ENCODE measurements at places on chromosomes 5 and 9.
A peak's percentile ranks its signal among the peaks of the same experiment; 100 is the strongest.

DNA sequence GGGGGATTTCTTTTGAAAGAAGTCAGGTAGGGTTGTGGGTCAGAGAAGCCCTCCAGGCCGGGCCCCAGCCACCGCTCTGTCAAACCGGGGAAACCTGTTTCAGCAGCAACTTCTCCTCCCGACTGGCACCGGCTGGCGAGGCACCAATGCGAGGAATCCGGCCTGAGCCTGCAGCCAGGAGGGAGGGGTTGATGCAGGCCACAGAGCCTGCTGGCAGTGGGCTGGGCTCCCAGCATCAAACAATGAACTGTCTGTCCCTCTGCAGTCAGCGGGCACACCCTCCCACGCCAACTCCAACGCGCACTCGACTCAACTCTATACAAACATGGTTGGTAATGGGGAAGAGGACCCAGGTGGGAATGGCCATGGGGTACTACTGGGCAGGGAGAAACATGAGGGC, 12.1 kb downstream of the PCDH1 start:
- DNase-seq = peak; percentile 59

GRCh38 chr5:137621861-137622823, 113.7 kb downstream of the KLHL3 start:
- DNase-seq = no peak

DNA sequence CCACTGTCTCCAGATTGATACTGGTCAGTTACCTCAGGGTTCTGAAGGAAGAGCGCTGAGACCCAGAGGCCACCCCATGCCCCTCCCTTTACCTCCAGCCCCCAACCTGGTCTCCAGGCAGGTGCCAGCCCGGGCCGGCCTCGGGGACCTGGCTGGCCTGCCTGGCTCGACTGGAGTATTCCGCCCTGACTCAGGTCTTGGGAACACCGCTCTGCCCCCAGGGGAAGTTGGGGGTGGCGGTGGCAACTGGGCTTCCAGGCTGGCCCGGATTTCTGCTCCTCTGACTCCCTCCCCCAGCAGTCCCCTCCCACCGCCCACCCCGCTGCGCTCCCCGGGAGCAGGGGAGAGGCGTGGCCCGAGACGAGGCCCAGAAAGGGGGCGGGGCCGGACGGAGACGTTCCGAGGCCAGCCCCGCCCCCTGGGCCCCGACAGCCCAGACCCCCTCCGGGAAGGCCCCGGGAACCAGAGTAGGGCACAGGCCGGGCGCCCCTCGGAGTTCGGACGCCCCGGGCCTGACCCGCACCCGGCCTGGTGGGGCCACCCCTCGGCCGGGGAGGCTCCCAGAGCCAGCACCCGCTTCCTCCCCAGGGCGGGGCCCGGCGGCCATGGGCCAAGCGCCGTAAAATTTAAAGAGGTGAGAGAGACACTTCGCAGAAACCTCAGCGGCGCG, 82.5 kb upstream of the ZBTB43 start:
- DNase-seq = no peak

GRCh38 chr5:35237580-35238376, 7.5 kb upstream of the PRLR start:
- DNase-seq = peak; percentile 86

DNA sequence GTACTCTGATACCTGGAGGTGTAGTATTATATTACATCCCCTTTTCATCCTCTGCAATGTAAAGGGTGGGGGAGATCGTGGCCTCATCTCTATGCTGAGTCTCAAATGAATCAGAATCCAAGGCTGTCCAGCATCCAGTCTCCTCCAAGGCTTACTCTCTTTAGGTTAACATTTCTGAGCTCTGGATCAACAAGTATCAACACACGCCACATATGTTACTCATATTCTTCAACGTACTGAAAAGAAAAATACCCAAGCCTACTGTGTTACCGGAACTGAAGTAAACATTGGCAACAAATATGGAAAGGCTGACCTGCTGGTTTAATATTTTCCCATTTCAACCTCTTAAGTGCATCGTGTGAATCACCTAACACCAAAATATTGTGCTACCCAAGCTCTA, 241.8 kb downstream of the GAS1 start:
- no peak for DNase-seq

- no peak for DNase-seq
Observed at GRCh38 chr9:73845539-73845938, 651.6 kb upstream of the RORB start.

- no peak for DNase-seq
Observed at GRCh38 chr9:78294290-78295176, 2.4 kb upstream of the PSAT1 start.

DNA sequence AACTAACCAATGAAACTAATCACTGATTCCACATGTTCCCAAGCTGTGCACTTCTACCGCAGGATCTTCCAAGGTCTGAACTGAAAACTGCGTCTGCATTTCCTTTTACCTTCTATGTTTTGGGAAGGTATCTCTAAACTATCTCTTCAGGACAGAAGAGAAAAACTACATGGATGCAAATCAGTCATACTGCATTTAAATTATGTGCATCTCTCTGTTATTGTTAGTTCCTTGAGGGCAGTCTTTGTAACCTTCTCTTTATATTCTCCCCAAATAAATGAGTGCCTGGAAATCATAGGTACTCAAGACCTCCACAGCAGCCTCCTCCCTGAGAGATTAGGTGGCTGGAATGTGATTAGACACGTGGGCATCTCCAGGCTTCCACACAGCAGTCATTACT, 17.1 kb downstream of the MTX3 start:
- no peak for DNase-seq

- DNase-seq = no peak
Observed at GRCh38 chr9:120899490-120900068, 22.6 kb upstream of the PHF19 start.

GRCh38 chr5:130141659-130142320, 237.5 kb downstream of the CHSY3 start:
- DNase-seq = no peak

DNA sequence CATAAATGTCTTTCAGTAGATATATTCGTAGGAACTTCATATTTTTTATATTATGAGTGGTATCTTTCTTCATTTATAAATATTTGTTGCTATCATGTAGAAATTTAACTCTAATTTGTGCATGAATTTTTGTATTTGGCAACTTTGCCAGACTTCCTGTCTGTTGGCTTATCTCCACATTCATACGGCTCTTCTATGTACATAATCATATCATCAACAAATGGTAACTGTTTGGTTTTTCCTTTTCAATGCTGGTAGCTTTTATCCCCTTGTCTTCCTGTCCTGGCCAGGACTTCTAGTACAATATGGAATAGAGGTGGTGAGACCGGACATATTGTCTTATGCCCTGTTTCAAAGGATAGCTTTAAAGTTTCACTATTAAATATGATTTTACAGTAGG, 132.3 kb upstream of the COL5A1 start:
- no peak for DNase-seq

DNA sequence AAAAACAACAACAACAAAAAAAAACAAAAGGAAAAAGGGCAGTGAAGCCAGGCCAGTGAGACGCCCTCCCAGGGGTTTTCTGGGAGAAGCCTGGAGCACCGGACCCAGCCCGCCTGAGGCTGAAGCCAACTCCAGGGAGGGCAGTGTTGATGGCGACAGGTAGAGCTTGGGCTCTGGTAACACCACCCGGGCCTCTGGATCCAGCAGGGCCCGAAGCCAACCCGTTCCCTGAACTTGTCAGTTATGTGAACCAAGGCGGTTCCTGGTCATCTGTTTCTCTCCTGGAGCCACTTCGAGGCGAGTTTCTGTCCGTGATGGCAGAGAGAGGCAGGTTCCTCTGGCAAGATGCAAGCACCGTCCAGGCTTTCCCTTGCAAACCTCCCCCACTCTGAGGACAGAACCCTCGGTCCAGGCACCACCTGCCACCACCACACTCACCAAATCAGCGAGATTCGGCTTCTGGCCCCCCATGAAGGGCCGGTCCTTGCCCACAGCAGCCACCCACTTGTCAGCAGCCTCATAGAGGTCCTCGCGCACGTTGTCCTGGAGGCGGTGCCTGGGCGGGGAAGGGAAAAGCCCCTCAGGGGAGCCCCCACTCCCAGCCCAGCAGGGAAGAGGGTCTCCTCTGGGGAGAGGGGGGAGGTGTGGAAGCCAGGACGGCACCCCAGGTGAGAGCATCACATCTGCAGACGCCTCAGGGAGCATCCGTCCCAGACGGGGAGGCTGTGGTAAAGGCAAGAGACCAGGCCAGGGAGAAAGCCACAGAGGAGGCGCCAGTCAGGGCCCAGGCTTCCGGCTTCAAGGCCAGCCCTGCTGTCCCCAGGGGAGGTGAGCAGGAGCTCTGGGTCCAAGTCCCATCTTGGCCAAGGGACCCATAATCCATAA, 5.4 kb downstream of the PTGES2 start:
- DNase-seq = no peak

DNA sequence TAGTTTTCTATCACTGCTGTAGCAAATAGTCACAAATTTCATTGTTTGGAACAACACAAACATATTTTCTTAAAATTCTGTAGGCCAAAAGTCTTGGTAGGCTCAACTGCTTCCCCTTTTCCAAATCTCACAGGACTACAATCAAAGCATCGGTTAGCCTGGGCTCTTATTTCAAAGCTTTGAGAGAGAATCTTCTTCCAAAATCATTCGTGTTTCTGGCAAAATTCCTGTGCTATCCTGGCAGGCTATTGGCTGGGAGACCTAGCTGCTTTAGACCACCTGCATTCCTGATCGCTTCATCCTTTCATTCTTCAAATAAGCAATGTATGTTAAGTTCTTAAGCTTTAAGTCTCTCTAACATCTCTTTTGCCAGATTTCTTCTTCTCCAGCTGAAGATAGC, 629.8 kb upstream of the CDH18 start:
- DNase-seq = no peak

GRCh38 chr5:149935431-149935901, 9.1 kb downstream of the PDE6A start:
- peak; percentile 27 for DNase-seq

GRCh38 chr9:18366184-18366583, 107.8 kb upstream of the ADAMTSL1 start:
- no peak for DNase-seq

GRCh38 chr5:34626036-34626435, 30.1 kb upstream of the RAI14 start:
- DNase-seq = no peak

DNA sequence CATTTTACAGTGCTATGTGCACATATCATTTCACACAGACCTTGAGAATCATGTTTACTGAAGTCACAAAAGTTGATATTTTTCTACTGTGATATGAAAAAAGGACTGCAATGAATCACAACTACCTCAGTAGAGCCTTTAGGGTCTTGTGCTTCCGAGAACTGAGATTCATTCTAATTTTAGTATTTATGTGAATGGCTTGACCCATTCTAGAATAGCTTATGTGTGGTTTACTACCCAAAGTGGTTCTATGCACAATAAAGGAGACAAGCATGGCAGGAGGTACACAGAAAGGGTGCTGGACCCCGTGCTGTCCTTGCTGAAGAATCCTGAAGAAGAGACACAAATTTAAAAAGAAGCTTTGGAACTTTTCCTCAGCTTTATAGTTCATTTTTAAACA, 28.2 kb downstream of the MEF2C start:
- no peak for DNase-seq

- no peak for DNase-seq
Observed at GRCh38 chr5:133705331-133705730, 93.0 kb upstream of the FSTL4 start.

- DNase-seq = no peak
Observed at GRCh38 chr5:1132570-1132969, 20.7 kb upstream of the SLC12A7 start.

- no peak for DNase-seq
Observed at GRCh38 chr5:119077444-119077843, 6.6 kb downstream of the DMXL1 start.

DNA sequence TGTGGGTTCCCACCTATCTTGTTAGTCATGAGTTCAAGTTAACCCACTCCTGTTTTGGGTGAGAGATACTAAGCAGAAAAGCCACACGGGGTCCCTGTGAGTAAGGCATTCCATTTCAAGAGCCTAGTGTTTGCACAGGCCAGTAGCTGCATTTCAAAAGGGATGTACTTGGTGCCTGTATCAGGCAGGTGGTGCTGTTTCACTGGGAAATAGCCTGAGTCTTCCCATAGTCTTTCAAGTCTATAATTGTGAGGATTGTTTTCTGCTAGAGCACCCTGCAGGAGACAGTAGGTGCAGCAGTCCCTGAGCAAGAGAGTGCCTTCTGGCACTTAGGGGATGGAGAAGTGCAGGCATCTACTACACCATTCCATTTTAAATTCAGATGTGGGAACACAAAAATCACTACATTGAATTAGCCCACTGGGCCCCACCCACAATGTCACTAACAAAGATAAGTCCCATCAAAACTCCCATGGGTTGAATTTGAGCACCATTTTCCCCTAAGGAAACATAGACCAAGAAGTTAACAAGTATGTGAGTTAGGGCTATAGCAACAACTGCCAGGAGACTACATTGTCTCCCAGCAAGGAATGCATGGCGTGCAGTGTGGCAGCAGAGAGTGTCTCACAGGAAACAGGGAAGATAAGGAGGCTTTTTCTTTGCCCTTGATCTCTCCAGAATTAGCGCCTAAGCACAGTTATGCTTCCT, 263.2 kb downstream of the COX7C start:
- DNase-seq = peak; percentile 84

GRCh38 chr9:38086496-38086895, 17.5 kb upstream of the SHB start:
- DNase-seq = no peak

GRCh38 chr5:176632745-176633144, 2.3 kb downstream of the EIF4E1B start:
- no peak for DNase-seq

GRCh38 chr9:111004936-111005335, 33.3 kb downstream of the LPAR1 start:
- DNase-seq = no peak

DNA sequence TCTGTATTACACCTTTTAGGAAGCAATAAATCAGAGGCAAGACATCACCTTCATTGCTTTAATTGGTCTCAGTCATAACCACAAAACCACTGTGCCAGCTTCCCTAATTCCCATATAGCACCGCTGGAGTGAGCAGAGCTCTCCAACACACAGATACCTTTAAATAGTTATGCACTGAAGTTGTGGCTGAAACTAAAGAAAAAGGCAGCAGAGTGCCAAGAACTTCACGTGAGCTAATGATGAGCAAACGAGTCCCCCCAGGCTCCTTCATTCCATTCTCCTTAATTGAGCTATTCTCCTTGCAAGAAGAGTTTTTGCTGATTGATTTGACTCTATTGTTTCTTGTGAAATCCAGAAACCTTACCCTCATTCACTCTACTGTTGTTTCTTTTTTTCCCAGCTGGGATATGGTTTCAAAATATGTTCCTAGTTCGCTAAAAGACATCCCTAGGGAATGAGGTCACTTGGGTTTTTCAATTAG, 501.5 kb downstream of the SPATA31D1 start:
- no peak for DNase-seq

GRCh38 chr5:139654871-139655491, 6.8 kb downstream of the CXXC5 start:
- DNase-seq = no peak

- no peak for DNase-seq
Observed at GRCh38 chr9:111842313-111842712, 47.6 kb upstream of the SHOC1 start.

DNA sequence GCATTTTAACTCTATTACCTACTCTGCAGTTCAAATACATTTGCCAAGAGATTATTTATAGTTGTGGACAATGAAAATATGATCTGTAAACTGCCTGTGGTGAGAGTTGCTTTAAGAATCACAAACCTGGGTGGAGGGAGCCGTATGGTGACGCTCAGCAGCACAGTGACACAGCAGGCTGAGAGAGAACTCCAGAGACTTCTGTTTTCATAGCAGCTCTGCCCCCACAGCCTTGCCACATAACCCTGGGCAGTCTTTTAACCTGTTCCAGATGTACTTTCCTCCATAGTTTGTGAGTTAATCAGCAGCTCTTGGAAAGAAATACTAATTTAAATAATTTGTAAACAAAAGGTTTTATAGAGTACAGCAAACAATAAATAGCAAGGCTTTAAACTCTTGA, 450.5 kb downstream of the ELAVL2 start:
- DNase-seq = no peak

Data from HepG2 (cell line).